Esophagus mucosa (tissue), 1 donor: ENCODE measurements at places on chromosomes 1 and 21.

DNA sequence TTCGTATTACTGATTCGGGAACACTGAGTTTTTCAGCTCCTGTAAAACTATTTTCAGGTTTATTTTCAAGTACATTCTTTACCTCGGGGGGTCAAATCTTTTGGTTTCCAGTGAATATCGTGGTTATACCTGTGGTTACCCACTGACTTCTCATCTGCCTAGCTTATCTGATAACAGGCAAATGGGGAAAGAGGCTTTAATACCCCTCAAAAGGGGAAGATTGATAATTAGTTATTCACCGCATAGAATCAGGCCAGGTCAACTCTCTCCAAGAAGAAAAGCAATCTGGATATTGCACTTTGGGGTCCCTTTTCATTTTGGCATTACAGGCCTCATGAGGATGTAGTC, 23.0 kb downstream of the RUNX1 start:
- no peak for ATAC-seq

GRCh38 chr1:185483664-185484450, 166.8 kb upstream of the IVNS1ABP start:
- peak; percentile 94 for ATAC-seq

GRCh38 chr1:184790642-184791549, 36.2 kb upstream of the EDEM3 start:
- ATAC-seq = no peak

- no peak for ATAC-seq
These were observed 8.7 kb downstream of the S100B start for GRCh38 chr21:46596201-46596600.

- no peak for ATAC-seq
These were observed 182.9 kb downstream of the NPHP4 start for GRCh38 chr1:5809207-5809788.

GRCh38 chr1:29829448-29830344, 593.4 kb downstream of the PTPRU start:
- no peak for ATAC-seq

GRCh38 chr1:114367810-114368209, 143.2 kb downstream of the TRIM33 start:
- ATAC-seq = no peak

GRCh38 chr1:231318568-231318967, 19.1 kb downstream of the EXOC8 start:
- ATAC-seq = no peak

DNA sequence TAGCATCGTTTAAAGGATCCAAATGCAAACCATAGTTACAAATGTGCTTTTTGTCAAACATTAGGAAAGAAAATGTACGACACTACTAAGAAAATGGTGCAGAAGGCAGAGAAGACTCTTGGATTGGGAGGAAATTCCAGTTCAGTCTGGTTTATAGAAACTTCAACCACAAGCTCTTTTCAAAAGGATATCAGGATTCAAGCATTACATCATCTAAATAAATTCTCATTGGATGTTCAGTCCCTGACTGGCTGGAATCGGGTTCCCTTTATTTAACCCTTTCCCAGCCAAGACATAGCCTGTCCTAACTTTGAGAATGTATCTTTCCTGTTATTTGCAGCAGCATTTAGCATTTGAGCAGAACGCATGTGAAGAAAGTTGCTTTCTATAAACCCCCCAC, 184.6 kb downstream of the LMO4 start:
- no peak for ATAC-seq

- no peak for ATAC-seq
These were observed 962.2 kb downstream of the ADGRL2 start for GRCh38 chr1:82762829-82763532.

- ATAC-seq = peak; percentile 78
These were observed 2.3 kb downstream of the CD53 start for GRCh38 chr1:110875216-110875731.

GRCh38 chr1:202004711-202005110, 5.7 kb upstream of the ELF3 start:
- no peak for ATAC-seq

DNA sequence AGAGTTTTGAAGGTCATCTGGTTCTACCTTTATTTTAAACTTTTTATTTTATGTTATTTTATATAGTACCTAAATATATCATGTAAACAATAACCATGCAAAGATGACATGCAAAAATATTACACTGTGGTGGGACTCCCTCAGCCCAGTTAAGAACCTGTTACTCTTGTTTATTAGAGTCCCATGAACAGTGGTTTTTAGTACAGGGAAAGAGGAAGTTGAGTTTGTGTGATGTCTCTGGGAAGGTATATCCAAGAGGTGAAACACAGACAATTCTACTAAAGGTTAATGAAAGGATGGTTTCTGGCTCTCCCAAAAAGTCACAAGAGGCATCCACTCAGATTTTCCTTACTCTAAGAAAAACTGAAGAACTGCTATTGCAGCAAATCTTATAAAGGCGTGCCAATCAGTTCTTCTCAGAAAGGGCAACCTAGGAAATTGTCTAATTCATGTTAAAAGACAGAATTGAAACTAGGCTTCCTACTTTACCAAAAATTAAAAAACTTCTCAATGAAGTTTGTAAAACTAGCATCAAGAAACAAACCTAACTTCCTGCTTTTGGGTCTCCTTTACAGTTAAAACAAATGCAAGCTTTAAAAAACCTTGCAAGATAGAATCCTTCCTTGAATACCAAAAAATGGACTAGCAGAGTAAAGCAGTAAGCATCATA, 19.9 kb downstream of the GFI1 start:
- no peak for ATAC-seq

GRCh38 chr1:202577381-202577780, 132.9 kb downstream of the SYT2 start:
- ATAC-seq = no peak

- no peak for ATAC-seq
These were observed 55.3 kb downstream of the NTPCR start for GRCh38 chr1:233005703-233006102.

- peak; percentile 90 for ATAC-seq
These were observed 36.7 kb upstream of the THEM4 start for GRCh38 chr1:151945725-151946722.

DNA sequence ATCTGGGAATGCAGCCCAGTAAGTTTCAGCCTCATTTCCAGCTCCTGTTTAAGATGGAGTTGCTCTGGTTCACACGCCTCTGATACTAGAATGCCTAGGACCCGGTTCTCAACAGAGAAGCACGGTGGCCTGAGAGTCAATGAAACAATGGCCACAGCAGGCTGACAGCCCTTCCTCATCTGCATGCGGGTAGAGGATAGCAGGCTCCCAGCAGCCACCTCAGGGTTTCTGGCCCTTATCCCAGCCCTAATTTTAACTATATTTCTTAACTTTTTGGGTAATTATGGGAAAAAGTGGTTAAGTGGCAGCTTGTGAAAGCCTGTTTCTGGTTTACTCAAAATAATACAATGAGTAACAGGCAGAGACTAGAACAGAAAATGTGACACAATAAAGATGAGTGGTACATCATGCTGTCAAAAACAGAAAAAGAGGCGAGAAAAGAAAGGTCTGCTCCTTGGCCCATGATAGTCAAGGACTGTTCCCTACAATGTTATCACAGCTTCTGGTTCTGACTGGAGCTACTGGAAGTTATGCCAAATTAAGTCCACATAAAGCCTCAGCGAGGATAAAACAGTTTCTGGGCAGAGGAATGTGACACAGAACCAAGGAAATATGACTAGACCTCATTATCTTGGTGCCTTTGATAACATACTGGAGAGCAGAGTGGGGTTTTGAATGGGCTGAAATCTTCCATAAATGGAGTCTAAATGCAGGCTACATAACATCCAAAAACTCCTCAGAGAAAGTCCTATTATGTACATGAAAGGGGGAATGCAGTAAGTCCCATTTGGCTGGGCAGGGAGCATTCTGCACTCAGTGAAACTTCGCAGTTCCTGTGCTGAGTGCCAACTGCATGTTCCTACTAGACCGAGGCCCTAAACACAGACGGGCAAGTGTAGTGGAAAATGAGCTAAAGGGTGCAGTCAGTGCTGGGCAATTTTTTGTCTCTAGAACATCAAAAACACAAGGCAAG, 92.1 kb downstream of the NIBAN1 start:
- ATAC-seq = peak; percentile 80

DNA sequence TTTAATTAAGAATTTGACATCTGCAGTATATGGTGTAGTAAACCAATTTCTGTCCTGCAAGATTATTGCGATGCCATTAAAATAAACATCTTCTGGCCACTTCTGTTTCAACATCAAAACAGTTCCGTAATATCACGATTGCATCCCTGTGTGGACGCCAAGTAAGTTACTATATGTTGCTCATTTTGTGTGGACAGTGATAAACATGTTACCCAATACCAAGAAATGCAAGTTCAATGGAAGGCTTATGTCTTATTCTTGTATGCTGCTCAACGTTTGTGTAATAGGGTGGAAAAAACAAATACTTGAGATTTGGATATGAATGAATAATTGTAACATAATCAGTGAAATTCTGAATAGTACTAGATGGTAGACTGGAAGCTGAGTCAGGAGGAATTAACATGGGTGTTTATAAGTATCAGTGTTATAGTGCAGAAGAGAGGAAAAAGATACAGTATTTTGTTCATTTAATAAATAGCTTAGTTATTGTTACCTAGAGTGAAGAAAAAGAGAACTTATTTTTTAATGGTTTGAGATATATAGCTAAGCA, 15.2 kb downstream of the TTC3 start:
- ATAC-seq = no peak

DNA sequence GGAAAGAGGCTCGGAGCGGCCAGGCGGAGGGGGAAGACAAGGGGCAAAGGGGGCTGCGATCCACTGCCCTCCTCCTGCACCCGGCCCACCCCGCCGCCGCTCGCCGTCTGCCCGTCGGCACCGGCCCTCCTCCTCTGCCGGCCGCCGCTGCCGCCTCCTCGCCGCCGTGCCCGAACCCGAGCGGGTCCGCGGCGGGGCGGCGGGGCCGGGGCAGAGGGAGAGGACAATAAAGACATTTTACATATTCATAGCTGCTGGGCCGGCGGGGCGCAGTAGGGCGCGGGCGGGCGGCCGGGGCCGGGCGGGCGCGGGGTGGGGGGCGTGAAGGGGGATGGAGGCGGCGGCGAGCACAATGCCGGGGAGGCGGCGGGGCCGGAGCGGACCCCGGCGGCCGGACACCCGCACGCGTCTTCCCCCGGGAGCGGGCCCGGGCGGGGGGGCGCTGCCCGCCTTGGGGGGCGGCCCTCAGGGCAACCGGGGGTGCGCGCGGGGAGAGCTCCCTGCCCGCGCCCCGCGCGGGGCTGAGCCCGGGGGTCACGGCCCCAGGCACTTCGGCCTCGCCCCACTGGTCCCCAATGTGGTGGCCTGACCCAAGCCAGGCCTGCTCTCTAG, 546 bp downstream of the POU2F1 start:
- peak; percentile 1 for ATAC-seq

DNA sequence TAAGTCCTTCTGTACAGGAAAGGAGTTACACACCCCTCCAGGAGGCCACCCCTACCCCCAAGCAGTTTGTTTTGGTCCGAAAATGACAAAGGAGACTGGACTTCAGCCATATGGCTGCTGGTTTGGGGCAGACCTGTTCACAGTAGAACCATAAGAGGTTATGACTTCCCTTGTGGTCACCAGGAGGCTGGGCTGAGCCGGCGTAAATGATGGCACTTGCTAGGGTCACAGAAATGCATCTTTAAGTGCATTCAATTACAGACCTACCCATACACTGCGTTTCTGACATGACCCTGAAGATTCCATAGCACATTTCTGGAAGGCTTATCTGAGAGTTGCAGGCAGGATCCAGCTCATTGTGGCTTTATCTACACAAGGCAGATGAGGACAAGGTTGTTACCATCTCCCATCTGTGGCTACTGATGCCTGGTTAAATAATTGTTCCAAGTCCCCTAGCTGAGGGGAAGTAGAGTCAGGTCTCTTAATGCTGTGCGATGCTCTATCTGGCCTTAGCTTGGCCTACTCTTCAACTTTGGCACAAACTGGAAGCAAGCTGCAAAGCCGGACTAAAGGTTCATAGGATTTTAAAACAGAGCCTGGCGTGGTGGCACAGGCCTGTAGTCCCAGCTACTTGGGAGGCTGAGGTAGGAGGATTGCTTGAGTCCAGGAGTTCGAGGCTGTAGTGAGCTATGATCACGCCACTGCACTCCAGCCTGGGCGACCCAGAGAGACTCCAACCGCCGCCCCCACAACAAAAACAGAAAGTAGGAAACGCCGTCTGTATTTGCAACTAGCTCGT, 1.7 kb upstream of the TRIM67 start:
- no peak for ATAC-seq

DNA sequence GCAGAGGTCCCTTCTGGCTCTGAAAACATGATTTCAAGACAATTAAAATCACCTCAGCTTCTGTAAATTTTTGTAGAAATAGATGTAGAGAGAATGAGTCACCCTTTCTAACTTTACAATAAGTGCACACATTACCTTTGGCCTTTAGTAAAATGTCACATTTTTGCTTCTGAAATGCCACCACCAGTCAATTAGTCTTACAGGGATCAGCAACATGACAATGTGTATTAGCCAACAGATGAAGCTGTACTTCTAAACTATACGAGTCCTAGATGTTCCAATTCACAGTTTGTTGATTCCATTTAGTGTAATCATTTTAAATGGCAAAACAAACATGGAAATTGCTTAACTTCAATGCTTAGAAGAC, 23.1 kb downstream of the C21orf91 start:
- no peak for ATAC-seq
